ENCODE measurements at places on chromosomes 4 and X.

DNA sequence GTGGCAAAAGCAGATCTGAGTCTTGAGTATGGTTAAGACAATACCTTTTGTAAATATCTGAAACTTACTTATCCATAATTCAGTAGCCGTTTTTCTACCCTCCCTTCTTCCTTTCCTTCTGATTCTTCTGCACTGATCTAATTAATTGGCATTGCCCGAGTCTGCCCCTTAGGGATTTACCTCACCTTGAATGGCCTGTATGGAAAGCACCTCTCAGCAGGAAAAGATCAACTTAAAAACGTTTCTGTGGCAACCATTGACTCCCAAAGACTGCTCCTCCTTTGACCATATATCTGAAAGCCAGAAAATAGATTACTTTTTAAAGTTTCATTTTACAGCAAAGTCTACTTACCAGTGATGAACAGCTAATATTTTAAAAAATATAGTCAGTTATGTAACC is 496.5 kb upstream of the LCORL start:
- DNase-seq, result no peak

- no peak for DNase-seq
Measured at GRCh38 chrX:94908171-94908570, 1234.2 kb downstream of the FAM133A start.

DNA sequence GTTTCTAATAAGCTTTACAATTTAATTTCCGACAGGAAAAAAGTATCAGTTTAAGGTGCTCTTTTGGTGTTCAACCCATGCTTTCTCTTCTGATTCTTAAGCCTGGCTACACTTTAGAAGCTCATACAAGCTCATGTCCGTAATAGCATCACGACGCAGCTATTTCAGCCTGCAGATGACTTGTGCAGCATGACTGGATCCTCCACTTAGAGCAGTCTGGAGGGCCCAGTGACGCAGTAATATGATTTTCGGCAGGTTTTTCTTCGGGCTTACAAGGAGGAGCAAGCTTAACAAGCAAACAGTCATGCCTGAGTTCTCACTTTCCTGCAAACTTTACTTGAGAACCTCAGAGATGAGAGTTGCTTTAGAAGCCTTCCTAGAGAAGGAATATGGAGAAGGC is 85.3 kb upstream of the MAML3 start:
- no peak for DNase-seq

GRCh38 chr4:150569998-150570535 is 11.9 kb upstream of the MAB21L2 start:
- DNase-seq, result no peak
